Thoracic aorta (tissue), 2 donors: ENCODE measurements at places on chromosomes 5 and 9.

GRCh38 chr5:74285675-74286280 lies 354.8 kb downstream of the ENC1 start:
- DNase-seq = no peak

DNA sequence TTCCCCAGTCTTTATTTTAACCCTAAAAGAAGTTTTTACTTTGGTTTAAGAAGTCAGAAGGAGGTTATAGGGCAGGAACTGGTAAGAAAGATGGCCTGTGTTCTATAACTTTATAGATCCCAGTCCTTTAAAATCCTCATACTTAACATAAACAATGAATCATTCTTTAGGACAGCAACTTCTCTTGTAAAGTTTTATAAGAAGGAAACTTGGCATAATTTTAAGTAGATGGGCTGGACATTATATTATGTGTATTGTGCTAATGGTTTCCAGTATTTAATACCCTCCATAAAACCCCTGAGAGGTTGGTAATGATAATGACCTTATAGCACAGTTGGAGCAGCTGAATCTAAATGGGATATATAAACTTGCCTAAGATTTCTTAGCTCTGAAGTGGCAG lies 247.2 kb downstream of the FAM170A start:
- no peak for DNase-seq

DNA sequence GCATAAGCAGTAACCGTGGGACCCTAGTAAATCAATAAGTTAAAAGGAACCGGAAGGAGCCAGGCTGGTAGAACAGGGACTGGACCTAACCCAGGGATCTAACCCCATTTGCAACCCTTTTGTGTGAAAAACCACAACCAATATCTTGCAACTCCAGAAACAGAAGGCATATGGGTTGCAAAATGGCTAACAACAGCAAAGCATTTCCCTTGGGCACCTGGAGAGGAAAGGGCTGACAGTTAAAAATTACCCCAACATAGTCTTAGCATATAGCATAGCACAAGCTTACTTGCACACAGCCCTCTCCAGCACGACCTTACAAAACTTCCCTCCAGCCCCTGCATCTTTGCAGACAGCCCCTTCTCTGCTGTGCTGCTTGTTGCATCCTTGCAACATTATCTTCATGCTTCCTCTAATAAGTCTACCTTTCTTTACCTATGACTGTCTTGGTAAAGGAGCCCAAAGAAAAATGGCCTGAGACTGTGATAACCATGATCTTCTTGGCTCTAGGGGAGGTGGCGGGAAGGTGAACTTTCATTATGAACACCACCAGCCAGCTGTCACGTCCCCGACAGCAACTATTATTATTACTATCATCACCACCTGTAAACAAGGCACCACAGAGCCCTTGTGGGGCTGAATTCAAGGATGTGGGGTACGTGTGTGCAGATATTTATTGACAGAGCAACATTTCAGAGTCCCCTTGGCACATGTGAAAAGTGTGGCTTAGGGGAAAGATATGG lies 49.8 kb downstream of the PRRC1 start:
- no peak for DNase-seq

- no peak for DNase-seq
These were observed 336.9 kb downstream of the ENC1 start for GRCh38 chr5:74303578-74303977.

GRCh38 chr9:89967527-89967926 lies 362.7 kb downstream of the GADD45G start:
- DNase-seq = no peak

DNA sequence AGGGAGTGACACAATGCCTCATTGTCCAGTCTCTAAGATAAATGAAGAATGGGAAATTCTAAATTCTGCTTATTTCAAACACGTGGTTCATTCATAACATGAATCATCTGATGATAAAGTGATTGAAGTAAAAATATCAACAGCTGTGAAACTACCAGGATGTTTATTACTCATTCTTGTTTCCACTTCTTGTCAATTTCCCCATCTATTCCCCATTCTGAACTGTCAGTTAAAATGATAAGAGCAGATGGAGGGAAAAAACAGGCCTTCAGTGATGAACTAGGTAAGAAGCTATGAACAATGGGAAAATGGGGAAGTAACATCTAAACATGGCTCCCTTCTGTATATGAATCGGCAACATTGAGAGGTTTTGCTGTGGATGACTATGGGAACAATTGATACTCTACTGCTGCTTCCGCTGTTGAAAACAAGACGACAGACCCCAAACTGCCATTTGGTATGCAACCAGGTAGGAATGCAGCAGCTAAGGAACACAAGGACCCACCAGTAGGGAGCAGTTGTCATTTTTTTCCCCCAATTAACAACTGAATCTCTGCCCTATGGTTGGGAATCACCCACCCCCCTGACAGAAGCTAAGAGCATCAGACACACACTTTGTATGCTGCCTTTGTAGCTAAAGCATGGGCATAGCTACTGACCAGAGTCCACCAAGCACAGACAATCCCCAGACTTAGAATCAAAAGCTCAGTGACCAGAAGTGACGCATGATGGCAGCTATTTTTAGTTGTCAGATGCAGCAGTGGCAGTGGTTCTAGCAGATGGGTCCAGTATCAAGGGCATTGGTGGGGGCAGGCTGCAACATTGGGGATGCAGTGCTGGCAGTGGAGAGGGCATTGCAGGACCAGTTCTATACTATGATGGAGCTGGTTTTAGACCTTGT lies 52.9 kb upstream of the ZNF366 start:
- no peak for DNase-seq

- no peak for DNase-seq
These were observed 228.7 kb downstream of the TLE1 start for GRCh38 chr9:81460693-81461092.

- no peak for DNase-seq
These were observed 530.4 kb downstream of the ACTL7B start for GRCh38 chr9:108325406-108325805.

DNA sequence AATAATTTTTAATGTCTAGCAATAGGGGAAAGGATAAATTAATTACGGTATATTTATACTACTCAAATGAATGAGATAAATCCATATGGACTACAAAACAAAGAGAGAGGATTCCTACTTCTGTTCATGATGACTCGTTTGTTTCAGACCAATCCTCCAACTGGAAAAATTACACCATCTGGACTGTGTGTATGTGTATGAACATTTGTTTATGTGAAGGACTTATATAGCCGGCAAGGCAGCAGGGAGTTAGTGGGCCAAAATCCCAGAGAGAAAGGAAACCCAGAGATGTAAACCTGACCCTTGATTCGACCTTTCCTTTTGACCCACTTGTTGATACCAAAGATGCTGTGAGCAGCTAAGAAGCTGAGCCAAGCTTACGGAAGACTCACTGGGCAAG lies 20.1 kb downstream of the PDE6A start:
- DNase-seq = no peak

DNA sequence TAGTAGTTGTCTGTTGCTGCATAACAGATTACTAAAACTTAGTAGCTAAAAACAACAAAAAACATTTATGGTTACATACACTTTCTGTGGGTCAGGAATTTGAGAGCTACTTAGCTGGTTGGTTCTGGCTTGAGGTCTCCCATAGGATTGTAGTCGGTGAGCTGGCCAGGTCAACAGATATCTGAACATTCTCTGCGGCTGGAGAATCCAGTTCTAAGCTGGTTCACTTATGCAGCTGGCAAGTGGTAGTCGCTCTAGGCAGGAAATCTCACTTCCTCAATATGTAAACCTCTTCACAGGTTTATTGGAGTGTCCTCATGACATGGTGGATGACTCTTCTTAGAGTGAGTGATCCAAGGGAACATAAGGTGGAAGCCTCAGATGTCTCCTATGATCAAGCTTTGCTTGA lies 65.7 kb upstream of the TNFAIP8 start:
- DNase-seq = no peak

- no peak for DNase-seq
These were observed 168.2 kb downstream of the PPP2R2B start for GRCh38 chr5:146710348-146710747.

- no peak for DNase-seq
These were observed 26.2 kb downstream of the ANGPTL2 start for GRCh38 chr9:127096208-127096607.

DNA sequence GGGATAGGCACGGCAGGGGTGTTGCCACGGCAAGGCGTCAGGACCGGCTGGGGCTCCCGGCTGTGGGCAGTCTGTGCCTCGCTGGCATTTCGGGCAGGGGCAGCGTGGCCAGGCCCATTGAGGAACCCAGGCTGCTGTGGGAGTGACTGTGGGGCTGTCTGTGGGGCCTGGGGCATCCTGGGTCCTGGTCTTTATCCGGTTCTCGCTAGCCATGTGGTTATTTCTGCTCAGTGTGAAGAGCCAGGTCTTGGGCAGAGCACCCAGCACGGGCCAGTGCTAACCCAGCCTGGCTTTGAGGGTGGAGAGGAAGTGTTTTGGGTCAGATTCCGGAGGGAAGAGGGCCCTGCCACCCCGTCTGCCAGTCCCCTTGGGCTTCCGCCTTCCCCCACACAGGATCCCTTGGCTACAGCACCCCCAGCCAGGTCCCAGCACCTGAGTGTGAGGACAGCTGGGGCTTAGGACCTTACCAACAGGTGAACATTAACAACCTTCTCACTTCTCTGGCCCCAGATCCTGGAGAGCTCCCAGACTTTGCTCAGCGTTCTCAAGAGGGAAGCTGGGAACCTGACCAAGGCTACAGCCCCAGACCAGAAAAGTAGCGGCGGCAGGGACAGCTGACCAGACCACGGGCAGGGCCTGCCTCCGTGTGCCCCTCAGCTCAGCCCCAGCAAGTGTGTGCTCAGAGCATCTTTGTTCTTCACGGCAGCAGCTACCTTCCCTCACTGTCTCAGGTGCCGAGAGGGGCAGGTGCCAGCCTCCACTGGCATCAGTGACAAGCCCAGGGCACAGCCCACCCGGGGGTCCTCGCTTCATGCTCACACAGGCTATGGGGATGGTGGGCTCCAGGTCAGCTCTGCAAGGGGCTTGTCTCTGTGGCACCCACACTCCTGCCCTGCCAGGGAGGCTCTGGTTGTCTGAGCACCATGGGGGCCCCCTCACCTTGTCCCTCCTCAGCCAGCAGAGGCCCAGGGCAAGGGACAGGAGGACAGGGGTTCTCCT lies 1.1 kb downstream of the SSNA1 start:
- no peak for DNase-seq

DNA sequence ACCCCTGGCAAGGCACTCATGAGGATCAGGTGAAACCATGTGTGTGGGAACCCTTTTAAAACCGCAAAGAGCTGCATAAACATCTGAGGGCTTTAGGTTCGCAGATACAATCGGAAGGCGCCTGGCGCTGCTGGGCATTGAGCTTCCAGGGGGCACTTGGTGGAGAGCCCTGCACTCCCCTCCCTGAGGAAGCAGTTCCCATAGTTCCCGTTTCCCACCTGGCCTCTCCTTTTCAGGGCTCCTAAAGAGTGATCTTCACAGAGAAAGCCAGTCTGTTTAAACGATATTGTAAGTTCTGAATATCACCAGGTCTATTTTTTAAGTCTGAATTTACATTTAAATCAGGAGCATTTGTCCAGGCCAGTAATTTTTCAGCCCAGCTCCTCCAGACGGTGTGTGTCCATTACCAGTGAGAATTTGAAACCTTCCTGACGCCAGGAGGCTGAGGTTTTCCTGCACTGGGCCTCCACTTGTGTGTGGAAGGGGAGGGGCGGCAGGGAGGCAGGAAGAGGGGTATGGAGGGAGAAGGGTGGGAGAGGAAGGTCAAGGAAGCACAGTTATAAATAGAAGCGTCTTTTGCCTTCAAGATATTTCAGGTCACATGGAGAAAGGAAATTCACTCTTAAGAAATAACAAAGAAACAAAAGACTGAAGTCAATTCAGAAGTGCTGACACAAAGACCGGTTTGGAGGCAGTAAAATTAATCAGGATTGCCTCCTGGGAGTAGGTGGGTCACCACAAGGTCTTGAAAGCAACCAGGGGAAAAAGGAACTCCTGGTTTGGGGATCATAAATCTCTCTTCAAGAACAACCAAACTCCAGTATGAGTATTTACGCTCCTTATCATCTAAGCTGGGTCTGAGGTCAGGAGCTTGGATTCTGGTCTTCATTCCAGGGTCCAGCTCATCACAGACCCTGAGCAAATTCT lies 14.3 kb upstream of the MGAT1 start:
- no peak for DNase-seq

DNA sequence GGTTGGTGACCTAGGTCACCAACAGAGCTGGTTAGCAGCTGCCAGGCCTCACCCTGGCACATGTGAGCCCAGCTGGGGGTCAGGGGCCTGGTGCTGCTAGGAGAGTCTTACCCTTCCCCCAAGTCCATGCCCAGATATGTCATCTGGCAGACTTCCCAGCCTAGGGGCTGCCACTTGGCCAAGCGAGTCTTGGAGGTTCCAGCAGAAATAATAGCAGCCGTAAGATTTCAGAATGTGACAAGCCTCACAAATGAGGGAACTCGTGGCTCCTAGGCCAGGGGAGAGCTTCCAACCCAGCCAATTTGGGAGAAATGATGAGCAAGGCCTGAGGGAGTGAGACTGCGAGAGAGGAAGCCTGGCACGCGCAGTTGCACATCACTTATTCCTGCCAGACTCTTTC lies 11.1 kb downstream of the URM1 start:
- no peak for DNase-seq

GRCh38 chr9:27078685-27079084 lies 30.3 kb upstream of the TEK start:
- DNase-seq = no peak

GRCh38 chr9:98880311-98881015 lies 63.2 kb upstream of the COL15A1 start:
- no peak for DNase-seq

- DNase-seq = no peak
These were observed 97.3 kb downstream of the MAPKAP1 start for GRCh38 chr9:125609744-125610143.

- DNase-seq = peak; percentile 4
These were observed 184.8 kb downstream of the PBX3 start for GRCh38 chr9:125932012-125932411.

GRCh38 chr9:136644593-136645351 lies 17.9 kb upstream of the EGFL7 start:
- DNase-seq = peak; percentile 33

GRCh38 chr5:110082863-110083262 lies 393.1 kb downstream of the MAN2A1 start:
- no peak for DNase-seq

- DNase-seq = no peak
These were observed 344.2 kb downstream of the NTRK2 start for GRCh38 chr9:85013703-85014102.
